Colonic mucosa (tissue), 4 donors: ENCODE measurements at places on chromosomes 16 and 17.

DNA sequence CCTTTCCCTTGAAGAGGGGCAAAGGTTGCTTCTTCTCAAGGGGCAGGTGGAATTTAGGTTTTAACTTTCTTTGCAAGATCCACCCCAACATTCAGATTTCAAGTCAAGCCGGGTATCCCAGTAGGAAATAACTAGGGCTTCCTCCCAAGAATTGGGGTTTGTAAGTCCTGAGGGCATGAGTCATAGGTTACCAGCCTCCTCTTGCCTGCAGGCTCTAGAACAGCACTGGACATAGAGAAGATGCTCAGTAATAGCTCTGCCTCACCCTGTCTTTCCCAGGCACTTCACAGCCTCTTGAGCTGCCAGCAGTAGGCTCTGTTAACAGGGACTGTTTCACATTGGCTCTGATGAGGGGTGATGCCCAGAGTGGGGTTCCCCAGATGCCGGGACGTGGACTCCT, 35.8 kb upstream of the ZFP90 start:
- no peak for DNase-seq

- peak; percentile 41 for DNase-seq
Observed at GRCh38 chr16:67260426-67261063, 11.8 kb downstream of the SLC9A5 start.

GRCh38 chr17:33973491-33973890, 281.6 kb upstream of the CCL2 start:
- DNase-seq, result no peak

- no peak for DNase-seq
Observed at GRCh38 chr17:63832014-63832413, 4.6 kb upstream of the FTSJ3 start.

DNA sequence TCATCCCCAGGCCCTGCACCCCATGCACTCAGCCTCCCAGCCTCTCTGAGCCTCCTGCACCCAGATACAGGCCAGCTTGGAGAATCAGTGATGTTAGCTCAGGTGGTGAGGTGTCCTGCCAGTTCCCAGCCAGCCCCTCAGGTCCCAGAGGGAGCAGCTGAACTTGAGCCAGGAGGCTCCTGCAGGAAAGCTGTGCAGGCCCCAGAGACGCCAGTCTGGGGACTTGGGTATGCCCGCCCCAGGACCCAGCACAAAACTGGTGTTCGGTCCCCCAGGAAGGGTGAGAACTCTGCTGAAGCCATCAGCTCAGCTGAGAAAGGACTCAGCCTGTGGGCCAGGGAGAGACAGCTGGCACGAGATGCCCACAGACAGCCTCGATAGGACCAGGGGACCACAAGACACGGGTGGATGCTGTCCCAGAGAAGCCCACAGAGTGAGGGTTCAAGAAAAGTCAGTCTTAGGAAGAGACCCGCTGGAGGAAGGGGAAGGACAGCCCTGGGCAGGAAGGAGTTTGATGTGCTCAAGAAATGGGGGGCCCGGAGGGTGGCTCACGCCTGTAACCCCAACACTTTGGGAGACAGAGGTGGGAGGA, 11.0 kb downstream of the ENDOV start:
- no peak for DNase-seq

GRCh38 chr16:51287121-51287755, 136.2 kb upstream of the SALL1 start:
- DNase-seq, result no peak

DNA sequence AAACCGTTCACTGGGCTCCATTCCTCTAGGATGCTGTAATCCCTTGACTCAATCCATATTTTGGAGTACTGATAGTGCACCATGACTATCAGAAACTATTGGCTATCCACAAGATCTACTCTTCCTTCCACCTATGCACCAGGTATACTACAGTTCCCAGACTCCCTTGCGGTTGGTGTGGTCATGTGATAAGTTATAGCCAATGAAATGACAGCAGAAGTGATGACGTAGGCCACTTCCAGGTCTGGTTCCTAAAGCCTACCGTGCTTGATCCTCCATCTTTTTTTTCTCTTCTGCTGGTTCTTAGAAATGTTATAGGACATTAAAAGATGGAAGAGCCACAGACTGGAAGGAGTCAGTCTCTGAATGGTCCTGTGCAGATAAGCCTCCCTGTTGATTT, 278.8 kb upstream of the C16orf82 start:
- DNase-seq, result no peak
